Sigmoid colon (tissue), 7 donors: ENCODE measurements at places on chromosomes 2 and 18. TPM values are rescaled to one million over a fixed set of nuclear protein-coding genes. Genes with fewer than 3 reads are reported as not detected.
A peak's percentile ranks its signal among the peaks of the same experiment; 100 is the strongest.

Gene RAB17
- total RNA-seq: 0.36 TPM

Gene CFAP65
- not detected for total RNA-seq

Gene MPPE1
- 16.4 TPM for total RNA-seq

DNA sequence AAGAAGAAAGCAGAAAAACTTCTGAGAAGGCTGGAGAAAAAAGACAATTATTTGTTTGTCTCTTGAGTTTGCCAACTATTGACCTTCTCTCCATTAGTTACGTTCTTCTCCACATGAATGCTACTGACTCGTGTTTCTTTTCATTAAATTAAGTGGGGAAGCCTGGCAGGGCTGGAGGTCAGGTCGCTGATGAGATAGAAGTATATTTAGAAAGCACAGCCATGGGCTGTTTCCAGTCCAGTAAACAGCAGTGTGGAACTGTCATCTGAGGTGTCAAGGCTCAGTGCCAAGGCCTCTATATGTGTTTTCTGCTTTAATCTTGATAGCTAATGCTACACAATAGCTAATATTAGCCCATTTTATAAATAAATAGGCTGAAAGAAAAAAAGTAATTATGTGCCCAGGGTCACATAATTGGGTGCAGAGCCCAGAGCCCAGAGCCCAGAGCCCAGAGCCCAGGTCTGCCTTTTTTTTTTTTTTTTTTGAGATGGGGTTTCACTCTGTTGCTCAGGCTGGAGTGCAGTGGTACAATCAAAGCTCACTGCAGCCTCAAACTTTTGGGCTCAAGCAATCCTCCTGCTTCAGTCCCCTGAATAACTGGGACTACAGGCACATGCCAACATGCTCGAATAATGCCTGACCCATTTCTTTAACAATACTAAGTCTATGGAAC, 6.3 kb downstream of the MSGN1 start:
- H3K27ac ChIP-seq: no peak overlapping the region
- no peaks in the 10 kb centered on the region for H3K27me3 ChIP-seq
- peaks cover 7% of the 10 kb centered on the region for H3K4me1 ChIP-seq

GRCh38 chr2:201795607-201796477, 10.5 kb upstream of the CDK15 start:
- H3K27ac ChIP-seq: no peak overlapping the region
- no peak for DNase-seq
- no peak overlapping the region for H3K4me3 ChIP-seq
- H3K36me3 ChIP-seq: no peaks in the 10 kb centered on the region
- H3K27me3 ChIP-seq: no peaks in the 10 kb centered on the region

GRCh38 chr2:218814540-218815243, 16.9 kb downstream of the PRKAG3 start:
- H3K4me1 ChIP-seq: no peaks in the 10 kb centered on the region
- DNase-seq: no peak
- peaks cover 14% of the 10 kb centered on the region for H3K36me3 ChIP-seq
- H3K4me3 ChIP-seq: no peak overlapping the region
- no peak overlapping the region for H3K27ac ChIP-seq
- no peaks in the 10 kb centered on the region for H3K27me3 ChIP-seq

- DNase-seq: no peak
- H3K4me1 ChIP-seq: peaks cover 44% of the 10 kb centered on the region
- H3K27ac ChIP-seq: peak overlapping the region; percentile 76
- H3K36me3 ChIP-seq: no peaks in the 10 kb centered on the region
- H3K4me3 ChIP-seq: no peak overlapping the region
- no peaks in the 10 kb centered on the region for H3K27me3 ChIP-seq
Measured at GRCh38 chr2:100107906-100108647, 34.3 kb downstream of the AFF3 start.

GRCh38 chr2:48174503-48174902, 268.2 kb upstream of the FBXO11 start:
- no peak overlapping the region for H3K27ac ChIP-seq
- no peaks in the 10 kb centered on the region for H3K4me1 ChIP-seq
- H3K27me3 ChIP-seq: no peaks in the 10 kb centered on the region
- H3K36me3 ChIP-seq: no peaks in the 10 kb centered on the region
